Psoas muscle (tissue), 8 donors: ENCODE measurements at places on chromosomes 5 and 9. TPM values are rescaled to one million over a fixed set of nuclear protein-coding genes. Genes with fewer than 3 reads are reported as not detected.

AIF1L gene
- 11.0 TPM for polyA plus RNA-seq

- peak; percentile 8 for DNase-seq
These were observed 18.1 kb downstream of the PITX1 start for GRCh38 chr5:135015942-135016341.

IL3 gene
- not detected for polyA plus RNA-seq

DNA sequence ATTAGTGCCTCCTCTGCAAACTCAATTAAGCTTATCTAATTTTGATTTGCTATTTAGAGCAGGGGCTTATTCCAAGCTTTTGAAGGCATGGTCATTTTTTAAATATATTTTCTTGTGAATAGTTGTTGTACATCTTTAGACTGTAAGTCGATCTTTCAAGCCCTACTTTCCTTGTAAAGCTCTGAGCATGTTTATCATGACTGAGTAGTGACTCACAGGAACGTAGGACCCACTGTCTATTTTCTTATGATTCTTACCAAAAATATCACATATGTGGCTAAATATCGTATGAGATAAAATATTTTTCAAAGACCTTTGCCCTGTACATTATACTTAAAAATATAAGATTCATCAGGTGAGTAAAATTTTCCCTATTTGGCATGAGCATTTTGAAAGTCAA, 440.4 kb upstream of the GRIN3A start:
- no peak for DNase-seq

PAEP gene
- not detected for polyA plus RNA-seq

- no peak for DNase-seq
These were observed 34.5 kb upstream of the SAP30L start for GRCh38 chr5:154411338-154411737.

DNA sequence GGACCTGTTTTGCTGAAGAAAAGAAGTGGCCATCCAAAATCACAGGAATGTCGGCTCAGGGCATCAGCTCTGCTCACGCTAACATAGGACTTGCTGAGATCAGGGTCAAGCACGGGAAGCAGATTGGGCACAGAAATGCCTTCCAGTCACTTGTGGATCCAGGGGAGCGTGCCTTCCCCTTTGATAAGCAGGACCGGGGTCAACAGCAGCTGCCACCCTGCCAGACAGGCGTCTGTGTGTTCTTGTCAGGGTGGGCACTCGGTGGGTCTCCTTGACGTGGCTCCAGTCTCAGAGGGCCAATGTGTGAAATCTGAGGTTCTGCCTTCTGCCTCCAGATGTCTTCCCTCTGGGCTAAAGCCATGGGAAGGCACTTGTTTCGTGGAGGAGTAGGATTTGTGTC, 313.7 kb upstream of the IRX4 start:
- DNase-seq = no peak

DNA sequence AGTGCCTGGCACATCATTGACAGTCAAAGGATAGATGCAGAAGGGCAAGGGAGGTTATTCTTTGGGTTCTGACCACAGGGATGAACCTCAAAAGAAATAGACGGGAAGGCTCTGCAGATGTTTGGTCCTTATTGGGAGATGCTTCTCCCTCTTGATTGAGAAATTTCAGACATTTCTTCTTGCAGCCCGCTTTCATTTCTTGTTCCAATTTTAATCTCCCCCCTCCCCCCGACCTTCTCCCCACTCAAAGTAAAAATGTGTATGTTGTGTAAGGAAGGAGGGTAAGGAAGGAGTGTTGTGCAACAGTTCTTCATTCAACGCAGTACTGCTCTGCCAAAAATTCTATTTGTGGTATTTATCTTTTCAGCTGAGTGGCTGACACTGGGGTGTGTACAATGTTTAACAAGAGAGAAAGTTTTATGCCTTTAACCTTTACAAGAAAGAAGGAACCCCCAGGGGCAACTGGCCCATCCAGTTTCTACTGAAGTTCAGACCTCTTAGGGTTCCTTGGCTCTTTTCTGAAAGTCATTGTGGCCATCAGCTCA, 46.3 kb upstream of the TNFSF15 start:
- no peak for DNase-seq

GRCh38 chr5:31122998-31123951, 70.2 kb upstream of the CDH6 start:
- no peak for DNase-seq

- DNase-seq = no peak
These were observed 84.0 kb upstream of the FSD1L start for GRCh38 chr9:105363837-105364236.

COL27A1 gene
- polyA plus RNA-seq = 2.1 TPM

- no peak for DNase-seq
These were observed 44.0 kb upstream of the PLPP1 start for GRCh38 chr5:55578771-55579170.
